ENCODE measurements at places on chromosomes 1 and 21.
A peak's percentile ranks its signal among the peaks of the same experiment; 100 is the strongest.

DNA sequence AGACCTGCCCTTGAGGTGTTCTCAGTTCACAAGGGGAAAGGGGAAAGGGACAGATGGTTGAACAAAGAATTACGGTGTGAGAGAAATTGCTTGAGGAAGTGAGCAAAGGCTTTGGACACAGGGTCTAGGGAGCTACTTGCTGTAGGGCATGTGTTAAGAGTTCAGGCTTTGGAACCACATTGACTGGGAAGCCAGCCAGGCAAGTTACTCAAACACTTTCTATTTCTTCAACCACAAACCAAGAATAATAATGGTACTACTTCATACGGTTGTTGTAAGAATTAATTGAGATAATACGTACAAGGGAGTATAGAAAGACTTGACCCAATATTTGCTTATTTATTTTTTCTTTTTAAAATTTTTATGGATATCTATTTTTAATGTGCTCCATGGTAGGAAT is 26.6 kb downstream of the AK4 start:
- DNase-seq: no peak

GRCh38 chr1:24074817-24075589 is 36.9 kb downstream of the MYOM3 start:
- no peak for DNase-seq

DNA sequence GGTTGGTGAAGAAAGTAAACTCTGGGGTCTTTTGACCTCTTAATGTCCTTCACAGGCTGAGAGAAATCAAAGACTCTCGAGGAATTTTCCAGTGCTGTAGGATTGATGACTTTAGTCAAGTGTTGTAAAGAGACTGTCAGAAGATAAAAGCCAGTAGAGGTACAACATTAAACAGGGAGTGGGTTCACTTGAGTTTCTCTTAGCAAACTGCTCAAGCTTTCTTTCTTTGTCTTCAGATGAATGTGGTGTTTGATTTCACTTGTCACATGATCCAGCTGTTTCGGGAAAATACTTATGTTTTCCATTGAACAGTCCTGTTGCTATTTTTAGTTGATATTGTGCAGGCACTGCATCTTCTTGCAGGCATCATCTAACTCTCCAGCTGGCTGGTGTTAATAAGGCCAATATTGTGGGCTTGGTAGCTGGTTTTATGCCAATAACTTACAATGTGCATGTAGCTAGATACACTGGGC is 45.6 kb downstream of the XCL2 start:
- DNase-seq: no peak

DNA sequence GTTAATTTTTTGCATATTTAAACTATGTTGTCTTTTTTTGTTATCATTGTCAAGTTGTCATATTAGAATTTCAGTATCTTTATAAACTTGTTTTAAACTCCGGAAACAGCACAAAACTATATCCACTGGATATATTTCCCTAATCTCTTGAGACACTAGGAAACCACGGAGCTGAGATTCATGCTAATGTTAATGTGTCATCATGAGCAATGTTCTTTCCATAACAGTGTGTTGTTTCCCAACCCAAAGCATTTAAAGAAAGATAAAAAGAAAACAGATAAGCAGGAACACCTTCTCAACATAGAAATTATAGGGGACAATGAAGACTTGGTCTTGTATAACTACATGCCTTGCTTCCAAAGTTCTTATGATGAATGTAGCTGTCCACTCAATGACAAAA is 626.2 kb upstream of the TMPRSS15 start:
- no peak for DNase-seq

GRCh38 chr1:119008483-119009311 is 20.6 kb upstream of the TBX15 start:
- DNase-seq: no peak

DNA sequence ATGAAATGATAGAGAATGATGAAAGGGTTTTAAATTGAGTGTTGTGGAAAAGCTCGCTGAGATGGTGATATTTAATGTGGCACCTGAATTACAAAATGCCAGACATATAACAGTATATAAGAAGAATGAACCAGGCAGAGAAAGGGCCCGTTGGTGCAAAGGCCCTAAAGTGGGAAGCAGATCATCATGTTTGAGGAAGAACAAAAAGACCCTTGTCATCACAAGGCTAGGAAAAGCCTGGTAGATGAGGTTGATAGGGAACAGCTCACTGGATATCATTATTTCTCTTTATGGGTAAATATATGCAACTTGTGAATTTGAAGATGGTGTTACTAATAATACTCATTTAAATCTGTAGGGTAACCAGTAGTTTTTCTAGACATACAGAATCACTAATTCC is 11.0 kb downstream of the RAP1A start:
- DNase-seq: no peak

DNA sequence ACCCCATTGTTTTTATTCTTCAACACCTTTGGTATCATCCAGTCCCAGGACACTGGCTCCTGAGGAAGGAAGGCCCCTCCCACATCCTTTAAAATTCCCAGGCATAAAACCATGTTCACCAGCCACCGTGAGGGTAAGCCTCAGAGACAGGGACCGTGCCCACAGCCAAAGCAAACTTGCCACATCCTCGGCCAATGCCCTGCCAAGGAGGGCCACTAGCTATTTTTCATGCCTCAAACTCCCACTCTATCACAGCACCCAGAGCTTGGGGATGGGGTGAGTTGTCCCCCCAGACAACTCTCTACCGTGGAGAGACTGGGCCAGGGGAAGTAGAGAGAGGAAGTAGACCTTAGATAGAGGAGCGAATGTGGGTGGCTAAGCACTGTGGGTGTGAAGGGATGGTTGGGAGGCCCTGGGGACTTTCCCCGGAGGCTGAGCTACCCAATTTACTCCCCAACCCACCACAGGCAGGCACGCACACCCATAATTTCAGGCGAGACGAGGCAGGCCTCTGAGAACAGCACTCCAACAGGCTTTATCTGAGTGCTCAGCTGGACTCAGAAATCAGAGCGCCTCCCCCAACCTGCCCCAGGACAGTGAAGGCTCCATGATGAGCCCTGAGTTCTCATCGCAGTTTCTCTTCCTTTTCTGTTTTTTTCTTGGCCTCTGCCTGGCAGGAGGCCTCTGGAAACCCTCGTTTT is 15.9 kb upstream of the BTG2 start:
- DNase-seq: no peak

GRCh38 chr1:180168786-180169639 is 14.3 kb downstream of the QSOX1 start:
- DNase-seq: peak; percentile 49

GRCh38 chr1:228555074-228555994 is 68.2 kb downstream of the RNF187 start:
- DNase-seq: no peak

DNA sequence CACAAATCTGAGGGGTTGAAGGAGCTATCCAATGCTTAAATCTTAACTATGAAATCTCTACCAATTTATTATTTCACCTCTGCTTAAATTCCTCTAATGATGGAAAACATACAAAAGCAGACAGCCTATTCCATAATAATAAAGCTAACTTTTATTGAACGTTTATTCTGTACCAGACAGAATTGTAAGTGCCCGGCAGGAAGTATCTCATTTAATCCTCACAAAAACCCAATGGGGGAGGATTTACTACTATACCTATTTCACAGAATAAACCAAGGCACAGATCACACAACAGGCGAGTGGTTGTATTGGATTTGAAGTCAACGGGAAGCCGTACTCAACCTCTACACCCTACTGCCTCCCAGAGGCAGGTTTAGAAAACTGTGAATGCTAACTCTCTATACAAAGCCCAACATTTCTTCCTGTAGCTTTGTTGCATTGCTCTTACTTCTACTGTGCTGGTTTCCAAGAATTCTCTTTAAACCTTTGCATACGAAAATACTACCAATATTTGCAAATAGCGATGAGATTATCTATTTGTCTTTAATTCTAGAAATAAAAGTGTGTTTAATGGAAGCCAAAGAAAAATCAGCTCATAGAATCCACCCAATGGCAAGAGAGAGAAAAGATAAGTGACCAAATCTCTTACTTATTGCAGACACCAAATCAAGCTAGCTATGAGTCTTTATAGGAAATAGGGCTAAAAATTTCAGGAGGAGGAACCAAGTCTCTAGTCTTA is 33.5 kb upstream of the C1orf53 start:
- DNase-seq: no peak

DNA sequence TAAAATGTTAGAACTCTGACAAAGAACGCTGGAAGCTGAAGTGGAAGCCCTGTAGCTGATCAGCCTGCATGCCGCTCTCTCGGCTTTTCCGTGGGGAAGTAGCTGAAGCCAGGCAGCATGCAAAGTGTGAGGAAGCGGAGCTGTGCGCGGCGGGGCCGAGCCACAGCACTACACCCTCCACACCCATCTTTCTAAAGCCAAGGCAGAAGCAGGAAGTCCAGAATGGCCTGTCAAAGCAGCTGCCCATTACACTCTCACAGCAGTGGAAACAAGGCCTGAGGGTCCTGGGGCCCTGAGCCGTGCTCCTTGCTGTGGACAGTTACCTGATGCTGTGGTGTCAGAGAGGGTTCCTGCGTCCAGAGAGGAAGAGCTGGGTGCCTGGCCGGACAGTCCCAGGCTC is 69.6 kb downstream of the UBR4 start:
- no peak for DNase-seq

DNA sequence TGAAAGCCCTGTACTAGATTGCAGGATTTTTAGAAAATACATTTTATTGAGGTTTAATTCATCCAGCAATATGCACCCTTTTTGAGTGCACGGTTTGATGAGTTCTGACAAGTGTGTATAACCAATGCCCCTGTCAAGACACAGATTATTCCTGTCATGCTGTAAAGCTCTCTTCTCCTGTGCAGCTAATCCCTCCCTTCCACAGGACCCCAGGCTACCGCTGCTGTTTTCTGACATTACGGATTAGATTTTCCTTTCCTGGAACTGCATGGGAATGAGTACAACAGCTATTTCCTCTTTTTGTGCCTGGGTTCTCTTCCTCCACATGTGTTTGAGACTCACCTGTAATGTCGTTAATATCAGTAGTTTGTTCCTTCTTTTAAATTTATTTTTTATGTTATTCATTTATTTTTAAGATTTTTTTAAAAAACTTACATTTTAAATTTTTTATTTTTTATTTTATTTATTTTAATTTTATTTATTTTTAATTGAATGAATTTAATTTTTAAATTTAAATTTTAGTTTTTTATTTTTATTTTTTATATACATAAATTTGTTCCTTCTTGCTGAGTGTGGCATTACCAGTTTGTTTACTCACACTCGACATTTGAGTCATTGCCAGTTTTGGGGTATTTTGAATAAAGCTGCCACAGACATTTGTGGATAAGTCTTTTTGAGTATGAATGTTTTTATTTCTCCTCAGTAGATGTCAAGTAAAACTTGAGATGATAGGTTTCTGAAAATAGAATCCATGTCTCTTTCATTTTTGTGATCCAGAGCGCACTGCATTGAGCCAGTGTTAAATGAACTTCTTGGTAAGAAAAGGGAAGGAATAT is 79.0 kb upstream of the B3GALT5 start:
- DNase-seq: no peak

GRCh38 chr1:63142001-63142400 is 180.4 kb upstream of the FOXD3 start:
- DNase-seq: no peak

- no peak for DNase-seq
Observed at GRCh38 chr1:36522021-36522420, 39.3 kb upstream of the CSF3R start.

DNA sequence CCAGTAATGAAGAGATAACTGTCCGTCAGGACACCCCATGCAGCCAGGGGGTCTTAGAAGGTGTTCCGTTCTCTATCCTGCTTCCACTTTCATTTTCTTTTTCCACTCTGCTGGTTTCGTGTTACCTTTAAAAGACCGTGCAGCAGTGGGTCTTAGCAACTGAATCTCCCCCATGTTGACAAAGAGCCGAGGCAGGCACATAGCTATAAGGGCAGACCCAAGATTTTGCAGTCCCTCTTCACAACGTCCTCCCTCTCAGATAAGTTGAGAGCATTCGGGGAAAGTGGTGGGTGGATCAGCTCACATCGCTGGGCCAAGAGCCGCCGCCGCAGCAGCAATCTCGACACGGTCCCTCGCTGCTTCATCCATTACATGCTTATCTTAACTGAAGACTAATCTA is 355.5 kb downstream of the LMO4 start:
- DNase-seq: no peak

- no peak for DNase-seq
Observed at GRCh38 chr1:235244974-235245592, 82.9 kb downstream of the ARID4B start.

DNA sequence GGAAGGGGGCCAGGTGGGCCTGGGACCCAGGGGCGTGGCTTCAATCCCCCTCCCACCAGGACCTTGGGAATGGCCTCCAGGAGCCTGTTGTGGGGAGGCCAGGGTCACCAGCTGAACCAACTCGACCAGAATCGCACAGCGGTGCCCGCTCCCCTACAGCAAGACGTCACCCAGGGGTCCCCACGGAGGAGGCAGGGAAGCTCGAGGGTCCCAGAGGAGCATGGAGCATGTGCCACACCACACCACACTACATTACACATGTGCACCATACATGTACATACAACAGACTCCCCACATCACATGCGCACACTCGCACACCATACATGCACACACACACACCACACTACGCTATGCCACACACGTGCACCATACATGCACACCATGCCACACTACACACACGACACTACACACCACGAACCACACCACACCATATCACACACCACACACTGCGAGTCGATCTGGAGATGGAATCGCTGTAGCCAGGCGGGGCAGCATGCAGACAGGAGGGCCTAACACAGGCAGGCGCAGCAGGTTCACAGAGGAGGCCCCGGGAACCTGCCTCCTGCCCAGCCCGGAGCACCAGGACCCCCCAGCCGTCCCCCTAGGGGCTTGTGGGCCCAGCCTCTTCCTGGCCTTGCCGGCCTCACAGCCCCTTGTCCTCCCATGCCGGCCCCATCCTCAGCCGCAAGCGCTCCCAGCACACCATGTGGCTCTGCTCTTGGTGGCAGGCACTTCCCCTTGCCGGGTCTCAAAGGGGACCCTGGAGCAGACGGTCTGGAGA is 596 bp downstream of the ITGB2 start:
- no peak for DNase-seq

- no peak for DNase-seq
Observed at GRCh38 chr1:207803678-207804077, 51.8 kb downstream of the CD46 start.

DNA sequence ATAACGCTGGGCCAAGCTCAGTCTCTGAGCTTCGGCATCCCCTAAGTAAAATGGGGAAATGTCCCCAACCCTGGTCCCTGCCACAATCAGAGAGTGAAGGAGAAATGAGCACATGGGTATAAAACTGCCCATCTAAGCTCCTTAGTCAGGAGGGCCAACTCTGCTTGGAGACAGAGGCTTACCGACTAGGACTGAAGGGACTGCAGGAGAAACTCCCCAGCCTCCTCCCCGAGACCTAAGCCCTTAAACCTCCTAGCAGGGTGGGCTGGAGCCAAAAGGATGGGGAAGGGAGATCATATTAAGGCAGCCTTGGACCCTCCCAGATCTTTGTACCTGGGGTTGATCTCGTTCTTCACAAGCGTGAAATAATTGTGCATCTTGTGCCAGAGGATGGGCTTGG is 5.5 kb downstream of the ETNK2 start:
- DNase-seq: no peak

DNA sequence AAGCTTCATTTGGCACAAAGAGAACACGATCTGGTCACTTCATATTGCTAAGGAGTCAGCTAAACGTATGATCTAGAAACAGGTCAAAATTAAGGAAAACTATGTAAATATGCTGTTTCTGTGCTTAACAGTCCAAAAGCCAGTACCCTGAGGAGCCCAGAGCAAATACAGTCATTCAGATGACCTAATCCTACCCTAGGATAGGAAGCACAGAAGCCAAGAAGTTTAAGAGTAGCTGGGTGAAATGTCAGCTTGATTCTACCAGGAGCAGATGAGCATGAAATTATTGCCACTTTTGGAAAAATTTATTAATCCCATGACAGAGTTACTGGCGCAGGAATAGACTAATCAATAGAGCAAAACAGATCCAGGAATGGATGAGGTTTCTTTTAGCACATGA is 18.3 kb downstream of the SORT1 start:
- DNase-seq: no peak
